ENCODE measurements at places on chromosomes 13 and 19.

DNA sequence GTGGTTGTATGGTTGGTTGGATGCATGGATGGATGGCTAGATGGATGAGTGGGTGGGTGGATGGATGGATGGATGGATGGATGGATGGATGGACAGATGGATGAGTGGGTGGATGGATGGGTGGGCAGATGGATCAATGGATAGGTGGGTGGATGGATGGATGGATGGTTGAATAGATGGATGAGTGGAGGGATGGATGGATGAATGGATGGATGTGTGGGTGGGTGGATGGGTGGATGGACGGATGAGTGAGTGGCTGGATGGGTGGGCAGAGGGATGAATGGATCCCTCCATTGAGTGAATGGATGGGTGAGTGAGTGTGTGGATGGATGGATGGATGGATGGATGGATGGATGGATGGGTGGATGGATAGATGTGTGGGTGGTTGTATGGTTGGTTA, 9.0 kb upstream of the NMRK2 start:
- no peak for ATAC-seq
- peaks cover 9% of the 10 kb centered on the region for H3K27me3 ChIP-seq
- no peak overlapping the region for H3K4me3 ChIP-seq
- no peak overlapping the region for H3K27ac ChIP-seq

DNA sequence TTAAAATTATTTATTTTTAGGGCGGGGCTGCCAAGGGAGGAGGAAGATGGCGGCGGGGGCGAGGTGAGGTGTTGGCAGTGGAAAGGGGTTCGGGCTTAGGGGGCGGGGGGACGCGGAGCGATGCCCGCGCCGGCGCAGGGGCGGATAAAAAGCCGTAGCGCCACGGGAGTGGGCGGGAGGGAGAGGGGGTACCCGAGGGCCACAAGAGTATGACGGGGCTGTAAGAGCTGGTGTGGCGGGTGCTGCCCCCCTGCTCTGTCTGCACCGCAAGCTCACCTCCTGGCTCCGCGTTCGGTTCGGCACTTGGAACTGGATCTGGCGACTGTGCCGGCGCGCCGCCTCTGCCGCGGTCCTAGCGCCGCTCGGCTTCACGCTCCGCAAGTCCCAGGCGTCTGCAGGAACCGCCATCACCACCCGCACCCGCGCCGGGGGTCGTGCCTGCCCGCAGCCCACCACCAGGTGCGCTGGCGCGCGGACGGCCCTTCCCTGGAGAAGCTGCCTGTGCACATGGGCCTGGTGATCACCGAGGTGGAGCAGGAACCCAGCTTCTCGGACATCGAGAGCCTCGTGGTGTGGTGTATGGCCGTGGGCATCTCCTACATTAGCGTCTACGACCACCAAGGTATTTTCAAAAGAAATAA, 265.2 kb upstream of the SGCG start:
- peaks cover 34% of the 10 kb centered on the region for H3K27me3 ChIP-seq
- H3K36me3 ChIP-seq = no peaks in the 10 kb centered on the region
- no peak overlapping the region for H3K27ac ChIP-seq
- H3K4me3 ChIP-seq = peak overlapping the region; percentile 20
- H3K4me1 ChIP-seq = peaks cover 5% of the 10 kb centered on the region

GRCh38 chr13:78228940-78229339, 310.3 kb upstream of the EDNRB start:
- no peak overlapping the region for H3K27ac ChIP-seq
- H3K36me3 ChIP-seq = no peaks in the 10 kb centered on the region
- ATAC-seq = no peak
- H3K27me3 ChIP-seq = no peaks in the 10 kb centered on the region
- H3K4me3 ChIP-seq = no peak overlapping the region

DNA sequence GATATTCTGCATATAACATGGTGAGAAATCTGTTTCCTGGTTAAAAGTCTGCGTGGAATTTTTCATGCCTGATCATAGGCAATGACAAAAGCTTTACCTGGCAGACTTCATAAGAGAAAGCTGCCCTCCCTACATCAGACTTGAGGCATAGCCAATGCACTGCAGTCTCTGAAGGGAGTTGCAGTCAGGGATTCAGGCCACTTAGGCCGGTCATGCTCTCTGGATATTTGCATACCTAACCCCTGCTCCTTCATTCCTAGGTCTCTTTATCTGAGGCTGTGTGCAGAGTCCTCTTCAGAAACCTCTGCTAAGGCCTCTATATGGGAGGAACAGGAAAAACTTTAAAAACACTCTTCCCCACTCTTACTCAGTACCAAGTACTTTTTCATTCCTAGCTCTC, 287.4 kb downstream of the PCDH17 start:
- H3K4me3 ChIP-seq = no peak overlapping the region
- H3K4me1 ChIP-seq = no peaks in the 10 kb centered on the region
- ATAC-seq = no peak
- H3K27ac ChIP-seq = no peak overlapping the region

DNA sequence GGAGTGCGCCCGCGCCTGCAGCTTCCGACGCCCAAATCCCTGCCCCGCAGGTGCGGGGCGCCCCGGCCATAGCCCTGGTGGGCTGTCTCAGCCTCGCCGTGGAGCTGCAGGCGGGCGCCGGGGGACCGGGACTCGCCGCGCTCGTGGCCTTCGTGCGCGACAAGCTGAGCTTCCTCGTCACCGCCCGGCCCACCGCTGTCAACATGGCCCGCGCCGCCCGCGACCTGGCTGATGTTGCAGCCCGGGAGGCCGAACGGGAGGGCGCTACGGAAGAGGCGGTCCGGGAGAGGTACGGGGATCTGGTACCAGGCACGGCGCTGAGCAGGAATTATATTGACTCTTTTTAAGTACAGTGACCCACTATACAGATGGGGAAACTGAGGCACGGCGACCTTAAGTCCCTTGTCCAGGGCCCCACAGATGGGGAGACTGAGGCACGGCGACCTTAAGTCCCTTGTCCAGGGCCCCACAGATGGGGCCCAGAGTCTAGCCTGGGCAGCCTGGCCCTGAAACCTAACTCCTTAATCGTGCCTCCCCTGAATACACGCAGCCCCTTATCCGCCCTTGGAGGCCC, 586 bp downstream of the MRI1 start:
- peak overlapping the region; percentile 82 for H3K27ac ChIP-seq
- H3K4me3 ChIP-seq = peak overlapping the region; percentile 82
- ATAC-seq = peak; percentile 73
- H3K27me3 ChIP-seq = no peaks in the 10 kb centered on the region

- no peak for ATAC-seq
- H3K36me3 ChIP-seq = no peaks in the 10 kb centered on the region
- no peak overlapping the region for H3K4me3 ChIP-seq
- no peak overlapping the region for H3K27ac ChIP-seq
- H3K4me1 ChIP-seq = no peaks in the 10 kb centered on the region
These were observed 180.5 kb downstream of the COL4A1 start for GRCh38 chr13:110126391-110126961.

DNA sequence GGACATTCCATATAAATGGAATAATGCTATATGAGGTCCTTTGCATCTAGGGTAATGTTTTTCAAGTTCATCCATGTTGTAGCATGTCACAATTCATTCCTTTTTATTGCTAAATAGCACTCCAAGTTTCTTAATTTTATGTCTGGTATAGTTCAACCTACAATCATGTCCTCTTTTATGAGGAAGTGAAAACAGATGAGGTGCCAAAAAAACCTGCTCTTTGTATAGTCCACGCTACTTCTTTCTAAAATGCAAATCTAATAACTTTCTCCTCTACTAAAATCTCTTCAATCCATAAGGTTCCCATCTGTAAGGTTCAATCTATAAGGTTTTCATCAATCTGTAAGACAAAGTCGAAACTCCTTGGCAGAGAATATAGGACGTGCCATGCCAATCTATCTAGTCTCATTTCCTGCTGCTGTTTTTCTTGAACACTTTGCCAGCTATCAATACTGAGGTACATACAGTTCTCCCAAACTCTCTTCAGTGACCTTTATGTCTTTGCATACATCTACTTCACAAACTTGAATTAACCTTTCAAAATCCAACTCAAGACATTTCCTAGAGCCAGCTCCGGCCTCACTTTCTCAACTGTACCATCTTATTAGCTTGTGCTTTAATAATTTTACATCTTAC, 33.7 kb downstream of the INTS6 start:
- peaks cover 96% of the 10 kb centered on the region for H3K36me3 ChIP-seq
- H3K4me1 ChIP-seq = peaks cover 59% of the 10 kb centered on the region
- H3K27ac ChIP-seq = peak overlapping the region; percentile 4
- peak overlapping the region; percentile 9 for H3K4me3 ChIP-seq
- ATAC-seq = no peak

- peaks cover 4% of the 10 kb centered on the region for H3K4me1 ChIP-seq
- H3K4me3 ChIP-seq = no peak overlapping the region
- H3K36me3 ChIP-seq = peaks cover 100% of the 10 kb centered on the region
These were observed 13.3 kb downstream of the RAB8A start for GRCh38 chr19:16124953-16125352.

DNA sequence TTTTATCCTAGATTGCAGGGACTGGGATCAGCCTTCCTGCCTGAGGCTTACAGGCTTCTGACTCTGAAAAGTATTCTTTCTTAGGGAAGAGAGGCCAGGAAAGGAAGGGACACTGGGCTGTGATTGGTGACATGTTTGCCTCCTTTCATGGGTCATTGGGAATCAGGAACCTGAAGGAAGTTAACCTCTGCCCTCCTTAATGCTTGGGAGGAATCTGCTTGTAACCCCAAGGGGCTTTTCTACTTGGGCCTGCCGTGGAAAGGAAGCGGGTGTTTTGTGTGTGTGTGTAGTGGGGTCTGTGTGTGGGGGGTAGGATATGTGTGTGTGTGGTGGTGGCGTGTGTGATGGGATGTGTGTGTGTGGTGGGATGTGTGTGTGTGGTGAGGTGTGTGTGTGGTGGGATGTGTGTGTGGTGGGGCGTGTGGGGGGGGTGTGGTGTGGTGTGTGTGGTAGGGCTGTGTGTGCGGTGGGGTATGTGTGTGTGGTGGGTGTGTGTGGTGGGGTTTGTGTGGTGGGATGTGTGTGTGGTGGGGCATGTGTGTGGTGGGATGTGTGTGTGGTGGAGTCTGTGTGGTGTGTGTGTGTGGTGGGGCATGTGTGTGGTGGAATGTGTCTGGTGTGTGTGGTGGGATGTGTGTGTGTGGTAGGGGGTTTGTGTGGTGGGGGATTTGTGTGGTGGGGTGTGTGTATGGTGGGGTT, 41.3 kb upstream of the NPAS1 start:
- H3K27me3 ChIP-seq = no peaks in the 10 kb centered on the region
- peak overlapping the region; percentile 37 for H3K27ac ChIP-seq
- H3K4me3 ChIP-seq = no peak overlapping the region
- no peak for ATAC-seq
- peaks cover 27% of the 10 kb centered on the region for H3K4me1 ChIP-seq
